ENCODE measurements at places on chromosomes 7 and 10.

- no peak for DNase-seq
Measured at GRCh38 chr10:15121707-15122106, 24.6 kb downstream of the RPP38 start.

DNA sequence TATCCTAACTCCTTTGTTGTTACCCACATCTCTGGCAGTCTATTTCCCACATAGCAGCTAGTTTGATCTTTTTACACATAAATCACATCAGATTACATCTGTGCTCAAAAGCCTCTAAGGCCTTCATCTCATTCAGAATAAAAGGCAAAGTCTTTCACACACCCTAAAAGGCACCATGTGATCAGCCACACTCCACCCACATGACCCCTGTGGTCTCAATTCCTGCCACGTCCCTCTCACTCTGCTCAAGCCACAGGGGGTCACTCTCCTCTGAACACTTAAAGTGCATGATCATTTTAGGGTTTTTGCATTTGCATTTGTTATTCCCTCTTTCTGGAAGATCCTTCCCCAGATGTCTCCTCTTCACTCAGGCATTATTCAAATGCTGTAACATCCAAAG, 30.8 kb downstream of the ELAPOR2 start:
- DNase-seq, result no peak

DNA sequence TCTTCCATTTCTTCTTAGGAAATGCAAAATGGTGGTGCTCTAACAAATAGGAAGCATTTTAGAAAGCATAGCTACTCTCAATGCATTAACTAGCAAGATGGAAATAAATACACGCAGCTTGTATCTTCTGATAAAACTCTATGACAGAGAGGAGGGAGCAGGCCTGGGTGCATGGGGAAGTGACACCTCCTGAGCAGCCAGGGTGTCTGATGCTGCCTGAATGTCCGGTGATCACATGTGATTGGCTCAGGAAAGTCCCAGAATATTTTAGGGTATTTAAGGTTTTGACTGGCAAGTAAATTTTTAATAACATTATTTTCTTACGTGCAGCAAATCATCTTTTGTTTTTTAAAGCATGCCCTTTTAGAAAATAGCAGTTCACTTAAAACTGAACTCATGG, 261.0 kb upstream of the KLF6 start:
- no peak for DNase-seq

DNA sequence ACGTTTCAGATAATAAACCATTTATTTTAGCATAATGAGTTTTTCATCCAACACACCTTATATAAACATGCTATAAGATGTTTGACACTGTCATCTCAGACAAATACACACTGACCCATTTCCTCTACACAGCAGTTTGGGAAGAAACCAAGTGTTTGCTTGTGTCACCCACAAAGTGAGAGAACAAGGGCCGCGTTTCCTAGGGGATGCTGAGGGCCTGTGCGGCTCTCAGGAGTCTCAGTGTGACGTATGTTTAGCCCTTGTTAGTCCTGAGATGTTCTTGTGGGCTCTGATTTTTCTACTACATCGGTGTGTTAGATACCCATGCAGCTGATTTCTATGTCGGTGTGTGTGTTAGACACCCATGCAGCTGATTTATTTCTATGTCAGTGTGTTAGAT, 266.3 kb downstream of the DIP2C start:
- DNase-seq, result no peak

GRCh38 chr10:110836706-110837105, 35.0 kb upstream of the PDCD4 start:
- no peak for DNase-seq

- no peak for DNase-seq
Measured at GRCh38 chr7:67380858-67381257, 384.2 kb downstream of the TYW1 start.

- DNase-seq, result no peak
Measured at GRCh38 chr7:43039346-43039745, 73.1 kb upstream of the HECW1 start.

GRCh38 chr7:123198668-123199652, 809 bp downstream of the SLC13A1 start:
- no peak for DNase-seq

GRCh38 chr10:128029731-128030369, 96.4 kb downstream of the MKI67 start:
- DNase-seq, result no peak

DNA sequence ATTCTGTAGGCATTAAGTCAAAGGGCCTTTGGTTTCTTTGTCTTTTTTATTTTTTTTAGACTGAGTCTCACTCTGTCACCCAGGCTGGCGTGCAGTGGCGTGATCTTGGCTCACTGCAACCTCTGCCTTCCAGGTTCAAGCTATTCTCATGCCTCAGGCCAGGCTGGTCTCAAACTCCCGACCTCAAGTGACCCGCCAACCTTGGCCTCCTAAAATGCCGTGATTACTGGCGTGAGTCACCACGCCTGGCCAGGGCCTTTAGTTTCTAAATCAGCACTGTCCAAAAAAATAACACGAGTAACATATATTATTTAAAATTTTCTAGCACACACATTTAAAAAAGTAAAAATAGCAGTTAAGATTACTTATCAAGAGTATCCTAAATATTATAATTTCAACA, 11.1 kb upstream of the ACSL5 start:
- no peak for DNase-seq

DNA sequence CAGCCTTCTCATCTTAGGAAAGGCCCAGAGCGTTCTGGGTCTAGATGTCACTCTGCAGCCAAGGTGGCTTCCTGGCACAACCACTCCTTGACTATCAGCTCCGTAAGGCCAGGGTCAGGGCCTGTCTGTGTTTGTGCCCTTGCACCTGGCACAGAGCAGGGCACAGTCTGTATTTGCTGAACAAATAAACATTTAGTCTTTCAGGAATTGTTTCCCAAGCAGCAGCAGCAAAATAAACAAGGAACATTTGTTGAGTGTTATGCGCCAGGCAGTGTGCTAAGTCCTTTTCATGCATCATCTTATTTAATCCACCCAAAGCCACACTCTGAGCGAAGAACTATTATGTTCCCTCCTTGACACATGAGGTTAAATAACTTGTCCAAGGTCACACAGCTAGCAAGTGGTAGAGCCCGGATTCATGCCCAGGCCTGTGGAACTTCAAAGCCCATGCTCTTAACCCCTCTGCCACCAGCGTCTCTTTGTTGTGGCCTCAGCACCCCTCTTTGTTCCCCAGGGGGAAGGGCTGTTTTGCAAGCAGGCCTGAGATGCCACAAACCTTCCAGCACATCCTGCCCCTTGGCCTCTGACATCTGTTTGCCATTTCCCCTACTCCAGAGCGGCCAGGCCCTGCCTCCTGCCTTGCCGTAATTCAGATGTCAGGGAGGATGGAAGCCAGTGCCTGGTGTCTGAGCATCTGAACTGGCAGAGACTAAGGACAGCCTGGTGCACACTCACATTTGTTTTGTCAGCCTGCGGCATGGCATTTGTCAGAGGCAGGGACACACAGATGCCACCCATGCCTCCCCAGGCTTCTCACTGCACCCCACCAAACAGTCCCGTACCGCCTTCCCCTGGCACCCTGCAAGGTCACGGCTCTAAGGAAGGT, 325.8 kb upstream of the ZMIZ1 start:
- DNase-seq, result no peak

DNA sequence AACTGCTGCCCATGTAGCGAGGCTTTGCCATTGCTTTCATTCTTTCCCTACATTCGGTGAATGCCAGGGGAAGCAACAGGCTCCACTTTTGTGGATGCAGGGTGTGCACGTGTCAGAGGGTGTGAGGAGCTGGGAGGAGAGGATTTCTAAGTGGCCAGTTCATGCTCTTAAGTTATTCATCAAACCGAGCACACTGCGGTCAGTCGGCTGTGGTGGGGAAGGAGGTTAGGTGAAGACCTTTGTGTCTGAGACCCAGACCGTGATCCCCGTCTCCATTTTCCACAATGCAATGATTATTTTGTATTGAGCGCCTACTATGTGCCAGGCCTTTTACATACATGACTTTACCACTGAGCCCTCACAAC, 438.6 kb upstream of the GALNT17 start:
- no peak for DNase-seq

DNA sequence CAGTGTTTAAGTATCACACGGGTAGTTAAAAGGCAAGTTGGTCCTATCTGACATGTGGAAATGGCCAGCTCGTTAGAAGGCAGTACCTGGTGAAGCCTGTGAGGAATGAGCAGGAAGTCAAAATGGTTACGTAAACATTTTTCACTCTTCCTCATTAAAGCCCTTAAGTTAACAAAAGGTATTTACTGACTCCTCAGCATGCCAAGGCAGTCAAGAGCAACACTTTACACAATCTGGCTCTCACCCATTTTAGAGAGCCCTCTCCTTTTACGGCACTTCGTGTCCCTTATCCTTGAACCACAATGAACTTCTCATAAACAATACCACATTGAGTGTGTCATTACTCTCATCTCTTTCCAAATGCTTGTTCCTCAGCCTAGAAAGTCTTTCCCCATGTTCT, 11.0 kb upstream of the RSBN1L start:
- DNase-seq, result no peak

Measured in stimulated activated CD4-positive, alpha-beta T cell treated with anti-CD3 and anti-CD28 coated beads, TNF-alpha, amount 100 ng/mL, for 1 hour (primary cell).